ENCODE measurements at places on chromosomes 2 and 18.
A peak's percentile ranks its signal among the peaks of the same experiment; 100 is the strongest.

DNA sequence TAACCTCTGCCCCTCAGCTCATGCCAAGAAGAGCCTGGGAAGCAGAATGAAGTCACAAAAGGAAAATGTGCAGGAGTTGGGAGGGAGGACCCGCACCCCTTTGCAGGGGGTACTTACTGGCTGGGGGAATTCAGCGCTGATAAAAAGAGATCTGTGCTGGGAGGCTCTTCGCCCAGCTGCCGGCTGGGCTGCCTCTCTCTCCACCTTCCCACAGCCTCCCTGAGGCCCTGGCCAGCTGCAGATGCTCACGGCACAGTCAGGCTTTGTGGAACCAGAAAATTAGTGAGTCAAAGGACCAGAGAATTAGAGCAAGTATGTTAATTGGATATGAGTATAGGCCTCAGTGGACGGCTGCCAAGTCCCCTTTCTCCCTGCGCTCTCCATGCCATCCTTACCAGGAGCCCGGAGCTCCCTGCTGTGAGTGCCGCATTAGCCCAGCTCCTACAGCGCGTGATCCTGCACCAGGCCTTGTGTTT is 181.7 kb upstream of the SH3BP4 start:
- DNase-seq = no peak

- no peak for DNase-seq
These were observed 103.1 kb upstream of the SPATS2L start for GRCh38 chr2:200203381-200203827.

DNA sequence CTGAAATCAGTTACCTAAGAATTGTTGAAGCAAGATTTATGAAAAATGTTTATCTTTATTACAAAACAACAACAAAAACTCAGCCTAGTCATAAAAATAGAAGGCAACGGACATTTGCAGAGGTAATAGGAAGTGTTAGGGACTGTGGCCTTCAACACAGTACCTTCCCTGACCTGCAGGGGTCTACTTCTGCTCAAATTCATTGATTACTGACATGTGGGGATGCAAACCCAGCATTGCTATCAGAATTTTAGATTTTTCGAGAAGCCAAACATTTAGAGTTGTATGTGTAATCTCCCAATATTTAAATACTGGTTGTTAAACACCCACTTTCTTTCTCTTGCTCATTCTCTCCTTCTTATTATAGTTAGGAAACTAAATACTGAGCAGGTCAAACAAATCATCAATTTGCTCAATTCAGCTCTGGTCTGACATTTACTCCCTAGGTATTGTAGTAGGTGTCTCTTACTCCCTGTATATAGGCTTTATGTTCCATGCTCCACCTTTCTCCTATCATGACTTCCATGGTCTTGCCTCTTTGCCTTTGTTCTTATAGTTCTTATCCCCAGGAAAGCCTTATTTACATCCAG is 198.5 kb downstream of the UBE2E3 start:
- no peak for DNase-seq

DNA sequence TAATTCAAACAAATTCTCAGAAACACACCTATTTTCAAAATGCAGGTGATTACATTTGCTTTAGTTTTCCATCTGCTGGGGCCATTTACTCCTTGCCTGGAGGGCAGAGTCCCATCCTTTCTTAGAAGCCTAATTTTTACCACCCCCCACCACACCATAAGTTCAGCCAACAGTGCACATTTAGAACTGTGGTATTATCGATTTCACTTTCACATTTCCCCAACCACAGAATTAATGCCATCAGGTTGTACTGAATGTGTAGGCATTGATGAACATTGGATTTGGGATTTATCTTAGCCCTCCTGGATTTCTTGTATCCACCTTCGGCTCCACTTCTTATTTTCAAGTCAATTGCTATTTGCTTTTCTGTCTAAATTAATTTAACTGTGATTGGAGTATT is 4.5 kb downstream of the SCYGR3 start:
- no peak for DNase-seq

GRCh38 chr2:160247296-160248035 is 47.4 kb upstream of the ITGB6 start:
- no peak for DNase-seq

- DNase-seq = no peak
These were observed 67.4 kb downstream of the IL1R2 start for GRCh38 chr2:102059151-102059550.

DNA sequence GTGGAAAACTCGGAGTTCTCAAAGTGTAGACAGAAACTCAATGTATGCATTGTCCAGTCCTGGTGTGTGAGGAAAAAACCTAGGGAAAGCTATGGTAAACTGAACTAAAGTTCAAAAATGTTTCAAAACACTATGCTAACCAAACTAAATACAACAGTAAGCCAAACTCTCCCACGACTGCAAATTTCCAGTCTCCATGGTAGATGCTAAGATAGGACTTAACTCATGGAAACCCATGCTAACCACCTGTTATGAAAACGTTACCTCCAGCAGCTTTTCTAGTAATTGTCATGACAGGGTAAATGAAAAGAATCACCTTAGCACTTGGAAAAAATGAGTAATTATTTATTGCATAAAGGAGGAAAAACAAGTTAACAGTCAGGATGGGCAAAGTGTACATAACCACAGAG is 135.7 kb upstream of the EPC2 start:
- DNase-seq = no peak

GRCh38 chr2:174615871-174616436 is 18.4 kb upstream of the WIPF1 start:
- no peak for DNase-seq

- DNase-seq = no peak
These were observed 6.2 kb upstream of the NEU2 start for GRCh38 chr2:233026198-233026813.

DNA sequence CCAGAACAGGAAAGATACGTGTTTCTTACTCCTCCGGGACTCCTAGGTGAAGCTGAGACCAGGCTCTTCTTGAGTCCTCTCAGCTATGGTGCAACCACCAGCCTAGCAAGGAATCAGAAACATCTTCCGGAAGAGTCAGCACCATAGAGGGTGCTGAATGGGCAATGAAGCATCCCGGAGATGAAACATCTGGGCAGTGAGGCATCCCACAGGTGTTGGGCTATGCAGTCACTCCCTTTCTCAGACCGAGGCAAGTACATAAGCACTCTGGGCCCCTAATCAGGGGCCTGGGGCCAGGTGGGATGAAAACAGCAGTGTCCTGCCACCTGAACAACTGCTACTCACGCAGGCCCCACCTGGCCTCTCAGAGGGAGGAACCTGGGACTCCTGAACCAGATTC is 1.4 kb upstream of the CAPN10 start:
- DNase-seq = no peak

DNA sequence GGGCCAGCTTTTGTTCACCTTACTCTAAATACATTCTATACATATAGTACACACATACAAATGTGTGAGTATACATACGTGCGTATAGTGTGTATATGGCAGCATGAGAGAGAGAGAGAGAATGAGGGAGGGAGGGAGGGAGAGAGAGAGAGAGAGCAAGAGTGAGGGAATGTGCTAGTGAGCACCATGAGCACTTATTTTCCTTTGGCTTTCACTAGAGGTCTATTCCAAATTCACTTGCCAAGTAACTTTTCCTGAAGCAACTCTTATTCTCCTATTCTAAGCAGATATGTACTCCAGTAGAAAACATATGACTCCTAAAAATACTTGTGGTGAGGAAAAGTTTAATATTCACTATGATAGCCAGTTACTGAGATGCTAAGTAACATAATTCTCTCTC is 85.7 kb downstream of the COBLL1 start:
- no peak for DNase-seq

- DNase-seq = no peak
These were observed 115.1 kb upstream of the GULP1 start for GRCh38 chr2:188176620-188177019.

- DNase-seq = no peak
These were observed 276.6 kb downstream of the MREG start for GRCh38 chr2:215736653-215737290.

GRCh38 chr2:222305516-222306392 is 7.0 kb upstream of the PAX3 start:
- DNase-seq = no peak

GRCh38 chr2:73070643-73071359 is 711 bp downstream of the SFXN5 start:
- DNase-seq = peak; percentile 14

DNA sequence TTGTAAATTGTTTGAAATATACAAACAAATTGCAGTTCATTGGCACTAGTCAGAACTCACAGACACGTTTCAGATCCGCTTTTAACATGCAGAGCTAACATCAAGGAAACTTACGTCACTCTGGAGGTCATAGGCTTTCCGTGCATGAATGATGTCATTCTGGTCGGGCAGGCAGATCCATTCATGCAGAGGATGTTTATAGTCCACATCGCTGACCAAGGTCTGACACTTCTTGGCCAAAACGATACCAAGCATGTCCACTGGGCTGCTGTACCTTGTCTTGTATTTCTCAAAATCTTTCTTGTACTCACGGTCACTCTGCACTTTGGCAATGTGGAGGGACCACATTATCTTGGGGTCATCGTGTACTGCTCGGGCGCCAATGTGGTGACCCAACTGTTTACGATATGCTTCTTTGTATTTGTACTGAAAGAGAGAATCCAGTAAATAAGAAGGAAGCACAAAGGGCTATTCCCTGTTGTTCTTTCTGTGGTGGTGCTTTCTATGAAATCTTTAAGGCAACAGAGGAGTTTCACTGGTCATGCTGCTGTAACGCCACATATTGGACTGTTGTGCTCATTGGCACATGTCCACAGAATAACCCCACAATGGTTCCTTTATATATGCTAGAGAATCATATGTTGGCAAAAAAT is 114.8 kb downstream of the NEB start:
- DNase-seq = no peak

- DNase-seq = no peak
These were observed 24.6 kb downstream of the INSIG2 start for GRCh38 chr2:118112771-118113334.

DNA sequence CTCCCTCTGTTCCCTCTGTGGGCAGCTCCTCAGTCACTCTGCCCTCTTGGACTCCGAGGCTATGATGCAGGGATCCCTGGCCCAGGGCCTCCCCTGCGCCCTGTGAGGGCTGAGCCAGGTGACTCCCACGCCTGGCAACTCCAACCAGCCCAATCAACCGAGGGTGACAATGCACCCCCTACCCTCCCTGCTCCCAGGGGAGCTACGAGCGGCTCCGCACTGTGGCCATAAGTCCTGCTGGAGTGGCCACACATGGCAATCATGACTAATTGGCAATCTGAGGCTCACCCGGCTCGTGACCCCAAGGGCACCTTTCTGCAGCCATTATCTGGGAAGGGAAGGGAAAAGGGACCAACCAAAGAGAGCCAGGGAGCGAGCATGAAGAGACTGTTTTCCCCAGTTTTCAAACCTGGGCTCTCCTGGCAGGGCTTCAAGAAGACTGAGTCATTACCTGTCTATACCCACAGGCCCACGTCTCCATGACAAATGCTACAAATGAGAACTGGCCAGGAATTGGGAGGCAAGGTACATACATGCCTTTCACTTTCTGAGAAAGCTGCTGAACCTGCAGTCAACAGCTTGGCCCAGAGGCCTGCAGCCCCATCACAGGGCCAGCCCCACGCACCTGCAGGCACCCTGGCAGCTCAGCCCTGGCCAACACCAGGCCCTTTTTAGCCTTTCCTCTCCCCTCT is 45.1 kb downstream of the RPL31 start:
- no peak for DNase-seq

DNA sequence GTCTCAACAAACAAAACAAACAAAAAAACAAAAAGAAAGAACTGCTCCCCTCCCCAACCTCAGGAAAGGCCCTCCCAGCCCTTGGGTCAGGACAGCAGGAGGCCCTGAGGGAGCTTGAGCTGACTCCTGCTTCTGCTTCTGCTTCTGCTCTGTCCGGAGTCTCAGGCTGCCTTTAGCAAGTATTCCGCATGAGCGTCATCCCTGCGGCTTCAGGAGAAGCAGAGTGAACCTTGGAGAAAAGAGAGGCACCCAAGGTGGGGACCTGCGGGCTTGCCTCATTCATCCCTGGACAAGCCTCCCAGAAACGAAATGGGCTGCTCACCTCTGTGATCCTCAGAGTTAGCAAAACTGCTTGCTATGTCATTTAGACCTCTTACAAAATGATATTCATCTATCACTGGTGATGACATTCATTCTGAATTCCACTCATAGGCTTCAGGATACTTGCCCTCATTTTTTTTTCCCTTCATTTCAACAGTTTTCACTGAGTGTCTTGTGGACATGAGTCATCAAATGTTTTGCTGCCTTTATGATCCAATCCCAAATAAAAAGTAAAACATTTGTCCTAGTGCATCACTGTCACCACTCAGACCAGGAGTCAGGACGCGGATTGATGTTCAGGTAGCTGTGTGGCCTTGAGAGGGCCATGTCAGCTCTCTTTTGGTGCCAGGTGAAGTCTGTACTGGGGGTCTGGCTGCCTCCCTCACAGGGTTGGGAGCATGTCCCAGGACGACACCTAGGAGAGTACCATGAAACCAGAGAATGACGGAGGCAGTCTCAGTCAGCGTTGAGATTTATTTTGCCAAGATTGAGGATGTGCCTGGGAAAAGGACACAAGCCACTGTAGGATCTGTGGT is 51.7 kb downstream of the IMPA2 start:
- DNase-seq = no peak

DNA sequence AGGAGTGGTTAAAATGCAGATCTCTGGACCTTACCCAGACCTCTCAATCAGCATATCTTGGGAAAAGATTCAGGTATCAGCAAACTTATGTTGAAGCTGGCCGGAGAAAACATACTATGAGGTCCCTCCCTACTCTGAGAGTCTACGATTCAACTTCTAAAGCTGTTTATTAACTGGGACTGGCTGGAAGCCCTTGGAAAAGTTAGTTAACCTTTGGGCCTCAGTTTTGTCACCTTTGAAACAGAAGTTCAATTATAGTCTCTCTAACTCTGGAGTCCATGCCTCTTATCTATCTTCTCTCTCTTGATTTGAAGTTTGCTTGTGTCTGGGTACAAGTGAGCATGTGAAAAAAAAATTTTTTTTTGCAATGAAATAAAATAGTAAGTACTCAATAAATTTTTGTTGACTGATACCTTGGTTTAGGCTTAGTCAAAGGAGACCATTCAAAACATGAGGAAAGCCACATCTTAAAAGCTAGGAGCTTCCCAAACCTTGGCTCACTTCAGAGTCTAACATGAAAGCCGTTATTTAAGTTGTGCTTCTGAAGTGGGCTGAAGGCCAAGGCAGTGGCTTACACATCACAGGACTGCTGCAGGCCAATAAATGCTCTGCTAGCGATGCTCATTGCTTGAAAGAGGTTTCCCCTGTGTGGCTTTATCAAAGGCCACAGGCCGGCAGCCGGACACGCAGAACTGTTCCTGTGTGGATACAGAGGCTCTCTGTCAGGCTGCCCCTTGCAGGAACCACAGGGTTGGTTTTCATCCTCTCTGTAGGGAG is 110.6 kb upstream of the FAM136A start:
- no peak for DNase-seq

- DNase-seq = no peak
These were observed 70.6 kb upstream of the CAVIN2 start for GRCh38 chr2:191917430-191917881.

DNA sequence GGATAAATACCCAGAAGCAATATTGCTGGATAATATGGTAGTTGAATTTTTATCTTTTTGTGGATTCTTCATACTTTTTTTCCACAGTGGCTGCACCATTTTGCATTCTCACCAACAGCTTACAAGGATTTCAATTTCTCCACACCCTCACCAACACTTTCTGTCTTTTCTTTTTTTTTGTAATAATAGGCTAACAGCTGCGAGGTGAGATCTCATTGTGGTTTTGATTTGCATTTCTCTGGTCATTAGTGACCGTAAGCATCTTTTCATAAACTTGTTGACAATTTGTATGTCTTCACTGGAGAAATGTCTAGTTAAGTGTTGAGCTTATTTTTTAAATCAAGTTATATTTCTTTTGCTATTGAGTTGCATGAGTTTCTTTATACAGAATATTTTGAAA is 17.6 kb upstream of the SLC9A2 start:
- no peak for DNase-seq
